ENCODE measurements at places on chromosomes 12 and 14.

DNA sequence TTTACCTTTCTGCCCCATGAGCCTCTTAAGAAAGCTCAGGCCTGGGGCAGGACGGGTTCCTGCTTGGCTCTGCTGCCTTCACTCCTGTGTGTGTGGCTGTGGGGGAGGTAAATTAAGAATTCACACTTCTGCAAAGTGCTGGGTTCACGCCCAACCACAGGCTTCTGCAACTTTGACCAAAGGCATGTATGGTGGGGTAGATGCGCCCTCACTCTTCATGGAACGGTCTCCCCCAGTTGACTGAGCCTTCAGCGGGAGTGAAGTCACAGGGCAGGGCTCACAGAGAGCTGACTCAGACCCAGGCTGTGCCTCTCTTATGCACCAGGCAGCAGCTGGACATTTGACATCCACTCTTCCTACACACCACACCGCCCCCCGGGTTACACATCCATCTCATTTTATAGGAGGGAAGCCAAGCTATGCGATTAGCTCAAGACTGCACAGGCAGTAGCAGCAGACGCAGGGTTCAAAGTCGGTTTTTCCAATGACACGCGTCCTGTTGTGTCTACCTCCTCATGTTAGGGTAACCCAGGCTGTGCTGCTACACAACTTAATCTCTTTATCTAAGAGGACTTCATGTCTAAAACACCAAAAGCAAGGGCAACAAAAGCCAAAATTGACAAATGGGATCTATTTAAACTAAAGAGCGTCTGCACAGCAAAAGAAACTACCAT lies 15.4 kb upstream of the BCL11B start:
- no peak for DNase-seq

DNA sequence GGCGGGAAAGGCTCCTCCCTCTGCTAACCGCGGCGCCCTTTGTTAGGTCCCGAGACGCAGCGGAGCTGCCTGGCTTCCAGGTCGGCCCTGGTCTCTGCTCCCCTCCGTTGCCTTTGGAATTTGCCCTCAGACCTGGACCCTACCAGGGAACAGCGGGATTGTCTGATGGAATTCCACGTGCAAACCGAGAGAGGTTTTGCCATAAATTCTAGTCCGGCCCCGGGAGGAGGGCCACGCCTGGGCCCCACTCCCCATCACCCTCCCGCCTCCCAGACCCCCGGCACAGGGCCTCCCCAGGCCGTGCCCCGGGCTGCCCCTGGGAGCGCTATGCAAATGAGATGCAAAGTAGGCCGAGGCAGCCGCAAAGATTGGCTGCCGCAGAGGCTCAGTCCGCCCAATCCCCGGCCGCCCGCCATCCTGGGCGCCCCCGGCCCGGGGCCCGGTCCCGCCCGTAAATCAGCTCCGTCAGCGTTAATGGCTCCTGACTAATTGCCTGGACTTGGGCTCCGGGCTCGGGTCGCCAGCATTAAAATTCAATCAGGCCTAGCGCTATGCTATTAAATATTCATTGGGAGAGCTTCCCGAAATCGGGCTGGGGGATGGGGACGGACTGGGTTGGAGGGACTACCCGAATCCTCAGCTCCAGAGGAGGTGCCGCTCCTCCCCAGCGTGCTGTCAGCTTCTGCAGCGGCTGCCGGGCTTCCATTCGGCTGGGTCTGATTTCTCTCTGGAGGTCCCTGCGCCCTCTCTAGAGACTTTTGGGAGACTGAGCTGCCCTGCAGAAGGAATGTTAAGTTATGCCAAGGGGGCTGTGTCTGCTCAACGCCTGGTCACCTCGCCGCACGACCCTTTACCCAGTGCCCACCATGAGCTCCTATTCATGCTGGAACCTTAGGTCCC lies 15.7 kb upstream of the FIGNL2 start:
- no peak for DNase-seq

DNA sequence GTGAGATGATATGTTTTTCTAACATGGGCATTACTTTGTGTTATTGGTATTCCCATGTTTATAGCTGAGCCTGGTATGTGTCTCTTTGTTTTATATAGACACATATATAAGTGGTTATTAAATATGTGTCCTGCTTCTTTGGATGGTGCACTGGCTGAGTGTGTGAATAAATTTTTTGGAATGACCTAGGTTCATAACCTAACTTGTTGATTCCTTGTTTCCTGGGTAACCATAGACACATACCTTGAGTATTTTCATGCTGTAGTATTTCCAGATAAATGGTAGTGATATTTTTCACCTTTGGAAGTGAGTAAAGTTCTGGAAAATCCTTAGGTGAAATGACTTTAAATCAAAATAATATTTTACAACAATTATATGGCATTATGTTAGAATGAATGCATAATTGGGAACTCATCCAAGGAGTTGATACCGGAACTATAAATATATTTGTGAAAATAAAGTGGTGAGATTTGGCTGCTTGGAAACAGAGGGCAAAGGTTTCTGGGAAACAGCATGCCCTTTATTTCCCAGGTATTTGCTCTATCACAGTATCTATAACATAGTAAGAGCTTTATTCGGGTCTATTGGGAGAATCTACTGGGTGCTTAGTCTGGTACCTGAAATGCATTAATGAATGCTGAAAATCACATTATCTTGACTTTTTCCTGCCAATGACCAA lies 64.3 kb upstream of the REP15 start:
- DNase-seq: no peak

- no peak for DNase-seq
Observed at GRCh38 chr14:92886337-92886736, 36.6 kb upstream of the CHGA start.

- DNase-seq: no peak
Observed at GRCh38 chr14:101286271-101287018, 274.9 kb upstream of the DIO3 start.

GRCh38 chr12:126627596-126627995 lies 1562.4 kb downstream of the AACS start:
- DNase-seq: no peak

DNA sequence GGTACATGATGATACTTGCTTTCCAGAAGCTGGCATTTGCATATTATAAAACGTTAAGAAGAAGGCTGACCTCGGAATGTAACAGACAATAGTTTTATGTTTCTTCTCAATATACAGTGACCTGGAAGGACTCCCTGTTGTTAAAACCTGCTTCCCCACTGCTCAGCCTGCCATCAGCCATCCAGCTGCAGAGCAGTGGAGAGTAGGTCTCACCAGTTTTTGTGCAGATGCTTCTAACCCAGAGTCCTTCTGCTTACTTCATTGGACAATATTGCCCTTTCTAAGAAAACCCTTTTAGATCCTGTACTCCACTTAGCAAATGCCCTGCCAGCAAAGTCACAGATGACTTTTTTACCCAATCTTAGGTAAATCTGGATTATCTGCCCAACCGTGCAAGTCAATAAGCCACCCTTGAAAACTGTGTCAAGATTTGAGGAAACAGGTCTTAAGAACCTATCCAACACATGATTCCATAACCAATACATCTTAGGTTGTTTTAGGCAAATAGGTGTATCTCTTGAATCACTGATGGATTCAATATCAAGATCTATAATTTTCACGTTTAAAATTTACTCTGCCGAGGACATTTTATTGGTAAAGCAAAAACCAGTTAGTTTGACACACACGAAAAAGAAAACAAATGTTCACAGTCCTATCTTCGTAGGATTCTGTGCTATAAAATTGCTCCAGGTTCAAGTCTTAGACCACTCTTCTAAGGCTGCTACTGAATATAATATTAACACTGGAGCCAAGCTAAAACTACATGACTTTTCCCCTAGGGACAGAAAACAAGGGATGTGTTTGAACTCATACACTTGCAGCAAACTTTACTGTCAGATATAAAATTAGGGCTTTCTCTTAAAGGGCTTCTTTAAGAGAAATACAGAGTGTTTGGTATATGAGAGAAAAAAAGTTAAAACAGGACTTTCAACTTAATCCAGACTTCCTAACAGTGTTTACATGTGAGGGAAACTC lies 5.7 kb downstream of the PHLDA1 start:
- DNase-seq: peak; percentile 52

- DNase-seq: no peak
Observed at GRCh38 chr12:65821336-65821735, 2.9 kb upstream of the HMGA2 start.

- DNase-seq: no peak
Observed at GRCh38 chr14:95318399-95319311, 1.1 kb downstream of the CLMN start.

DNA sequence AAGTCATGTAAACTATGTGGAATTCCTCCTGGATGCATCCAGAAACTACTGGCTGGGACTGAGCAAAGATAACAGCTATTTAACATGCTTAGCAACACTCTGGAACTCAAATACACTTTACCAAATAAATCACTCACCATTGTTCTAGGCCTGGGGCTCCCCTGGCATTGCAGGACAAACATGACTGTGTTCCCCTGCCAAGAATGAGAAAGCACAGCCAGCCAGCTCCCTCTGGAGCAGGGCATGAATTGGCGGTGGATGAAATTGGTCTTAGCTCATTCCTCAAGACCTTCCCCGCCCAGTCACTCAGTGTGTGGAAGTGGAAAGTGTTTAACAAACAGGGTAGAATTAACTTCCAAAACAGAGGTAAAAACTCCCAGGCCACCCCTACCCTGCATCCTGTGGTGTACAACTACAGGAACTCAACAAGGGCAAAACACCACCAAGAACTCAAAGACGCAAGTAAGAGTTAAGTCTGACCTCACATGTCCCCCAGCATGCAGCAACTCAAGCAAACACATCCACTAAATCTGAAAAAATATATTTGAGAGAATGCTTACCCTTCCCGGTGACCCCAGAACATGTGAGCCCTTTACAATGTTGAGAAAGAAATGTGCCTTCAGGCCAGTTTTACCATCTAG lies 58.4 kb upstream of the BDKRB2 start:
- DNase-seq: peak; percentile 17

DNA sequence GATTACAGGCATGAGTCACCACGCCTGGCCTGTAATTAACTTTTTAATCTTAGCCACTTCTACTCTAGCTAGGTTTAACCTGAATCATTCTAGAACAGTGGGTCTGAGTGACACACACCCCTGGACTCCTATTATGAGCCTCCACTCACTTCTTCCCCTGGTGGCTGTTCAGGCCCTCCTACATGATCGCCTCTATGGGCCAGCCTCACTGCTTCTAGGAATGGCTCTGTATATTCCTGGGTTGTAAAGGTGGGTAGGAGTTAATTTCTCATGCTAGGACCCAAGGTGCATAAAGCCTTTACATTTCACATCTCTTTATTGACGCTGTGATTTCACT lies 8.0 kb upstream of the RNU6-8 start:
- DNase-seq: no peak

GRCh38 chr14:85428926-85429325 lies 101.0 kb upstream of the FLRT2 start:
- no peak for DNase-seq
